A549 treated with GW870086 at 1 μM for 4 hours (cell line): ENCODE measurements at places on chromosomes 1 and 21. TPM values are rescaled to one million over a fixed set of nuclear protein-coding genes. Genes with fewer than 3 reads are reported as not detected.

Gene MROH9
- not detected in 5 replicates for total RNA-seq

Gene ZBTB8OS
- 36.0 to 49.8 TPM (median 38.4 TPM) in 5 replicates for total RNA-seq

Gene CD244
- total RNA-seq, result not detected in 5 replicates

Gene PPP1R8
- total RNA-seq, result 33.9 to 38.0 TPM (median 36.4 TPM) in 5 replicates

Gene TCHH
- 0.26 to 0.34 TPM (median 0.28 TPM) in 5 replicates for total RNA-seq

Gene IVL
- total RNA-seq, result 0.10 to 0.15 TPM (median 0.10 TPM) in 3 of 5 replicates, not detected in the others

Gene GJB3
- 7.2 to 15.6 TPM (median 10.9 TPM) in 5 replicates for total RNA-seq

Gene PAQR6
- total RNA-seq, result 2.4 to 5.5 TPM (median 3.3 TPM) in 5 replicates

Gene PUM1
- 23.4 to 31.4 TPM (median 30.2 TPM) in 5 replicates for total RNA-seq

Gene NPR1
- 0.97 to 1.6 TPM (median 1.1 TPM) in 5 replicates for total RNA-seq

Gene CYP2J2
- total RNA-seq, result 0.08 TPM in 1 of 5 replicates, not detected in the others

Gene TAL1
- total RNA-seq, result not detected in 5 replicates
